ENCODE measurements at places on chromosomes 2 and 18.

DNA sequence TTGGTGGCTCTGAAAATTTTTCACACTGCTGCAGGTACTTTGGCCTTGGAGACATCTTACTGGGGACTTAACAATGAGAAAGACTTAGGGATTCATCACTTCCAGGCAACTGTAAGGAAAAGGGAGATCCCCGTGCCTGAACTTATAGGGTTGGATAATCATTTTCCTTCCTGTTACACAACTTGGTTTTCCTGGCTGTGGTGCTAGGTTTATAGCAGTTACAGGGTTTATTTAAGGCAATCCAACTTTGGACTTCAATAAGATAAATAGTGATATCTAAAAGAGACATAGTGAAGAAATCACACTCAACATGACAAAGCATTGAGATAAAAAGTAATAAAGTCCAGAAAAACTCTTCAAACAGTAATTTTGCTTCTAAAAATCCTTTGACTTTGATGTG is 70.2 kb upstream of the RAPH1 start:
- no peak for DNase-seq

GRCh38 chr2:47069628-47070154 is 85.4 kb downstream of the STPG4 start:
- no peak for DNase-seq

DNA sequence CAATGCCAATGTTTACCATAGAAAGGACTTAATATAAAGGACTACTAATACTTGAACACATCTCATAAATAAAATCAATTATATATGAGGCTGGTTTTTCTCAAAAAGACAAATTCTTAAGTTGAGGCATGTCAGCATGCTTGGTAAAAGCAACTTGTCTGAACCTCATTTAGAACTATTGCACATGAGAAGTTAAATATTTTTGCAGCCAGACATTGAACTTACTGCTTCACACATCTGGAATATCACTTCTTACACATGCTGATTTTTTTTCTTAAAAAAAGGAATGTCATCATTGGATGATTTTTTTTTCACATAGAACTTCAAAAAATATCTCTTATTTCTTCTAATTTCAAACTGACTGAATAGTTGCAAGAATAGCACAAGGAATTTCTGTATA is 609.0 kb downstream of the EPHA4 start:
- no peak for DNase-seq

GRCh38 chr2:31258351-31258750 is 24.4 kb downstream of the EHD3 start:
- DNase-seq, result no peak

DNA sequence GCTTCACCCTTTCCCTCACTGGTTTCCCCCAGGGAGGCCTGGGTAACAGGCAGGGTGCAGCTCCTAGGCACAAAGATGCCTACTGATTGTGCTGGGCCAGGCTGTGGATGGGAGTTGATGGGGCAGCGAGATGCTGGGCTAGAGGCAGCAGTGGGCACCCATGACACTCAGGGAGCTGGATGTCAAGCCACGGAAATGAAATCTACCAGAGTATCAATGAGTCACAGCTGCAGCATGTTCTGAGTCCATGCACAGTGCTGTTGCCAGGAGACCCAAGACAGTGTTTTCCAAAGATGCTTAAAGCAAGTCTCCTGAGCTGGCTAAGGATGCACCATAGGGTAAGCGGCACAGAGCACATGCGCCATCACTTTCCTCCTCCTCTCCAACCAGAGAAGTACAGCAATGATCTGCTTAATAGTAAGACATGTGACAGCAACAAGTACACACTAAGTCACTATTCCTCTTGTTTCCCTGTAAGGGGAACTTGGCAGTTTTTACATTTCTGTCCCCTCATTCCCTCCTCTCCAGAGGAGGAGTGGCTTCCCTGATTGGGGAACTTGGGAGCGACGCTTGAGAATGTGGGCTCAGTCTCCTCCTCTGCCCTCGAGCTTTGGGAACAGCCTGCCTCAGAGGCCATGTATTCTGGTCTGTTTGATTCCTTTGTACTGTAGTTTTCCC is 57.2 kb downstream of the CDC42EP3 start:
- DNase-seq, result no peak

DNA sequence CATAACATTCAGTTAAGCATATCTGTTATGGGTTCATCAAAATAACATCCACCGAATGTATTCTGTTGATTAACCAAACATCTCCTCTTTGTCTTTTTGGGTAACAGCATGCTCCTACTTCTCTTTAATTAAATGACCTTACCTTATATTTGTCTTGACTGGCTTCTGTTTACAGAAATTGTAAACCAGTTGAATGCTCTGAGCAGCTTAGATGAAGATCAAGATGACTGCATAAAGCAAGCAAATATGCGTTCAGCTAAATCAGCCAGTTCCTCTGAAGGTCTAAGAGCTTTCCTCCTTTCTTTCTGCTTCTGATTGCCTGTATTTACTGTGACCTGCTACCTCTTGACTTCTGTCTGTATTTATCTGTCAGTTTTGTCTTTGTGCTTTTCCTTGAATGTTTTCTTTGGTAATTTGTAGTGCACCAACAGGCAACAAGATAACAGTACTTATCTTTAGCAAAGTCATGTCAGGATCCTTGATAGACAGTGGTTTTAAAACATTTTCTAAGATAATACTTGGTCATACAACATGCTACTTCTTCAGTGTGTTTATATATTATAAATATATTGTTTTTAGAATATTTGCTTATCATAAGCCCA is 152.8 kb downstream of the EHBP1 start:
- DNase-seq, result no peak

DNA sequence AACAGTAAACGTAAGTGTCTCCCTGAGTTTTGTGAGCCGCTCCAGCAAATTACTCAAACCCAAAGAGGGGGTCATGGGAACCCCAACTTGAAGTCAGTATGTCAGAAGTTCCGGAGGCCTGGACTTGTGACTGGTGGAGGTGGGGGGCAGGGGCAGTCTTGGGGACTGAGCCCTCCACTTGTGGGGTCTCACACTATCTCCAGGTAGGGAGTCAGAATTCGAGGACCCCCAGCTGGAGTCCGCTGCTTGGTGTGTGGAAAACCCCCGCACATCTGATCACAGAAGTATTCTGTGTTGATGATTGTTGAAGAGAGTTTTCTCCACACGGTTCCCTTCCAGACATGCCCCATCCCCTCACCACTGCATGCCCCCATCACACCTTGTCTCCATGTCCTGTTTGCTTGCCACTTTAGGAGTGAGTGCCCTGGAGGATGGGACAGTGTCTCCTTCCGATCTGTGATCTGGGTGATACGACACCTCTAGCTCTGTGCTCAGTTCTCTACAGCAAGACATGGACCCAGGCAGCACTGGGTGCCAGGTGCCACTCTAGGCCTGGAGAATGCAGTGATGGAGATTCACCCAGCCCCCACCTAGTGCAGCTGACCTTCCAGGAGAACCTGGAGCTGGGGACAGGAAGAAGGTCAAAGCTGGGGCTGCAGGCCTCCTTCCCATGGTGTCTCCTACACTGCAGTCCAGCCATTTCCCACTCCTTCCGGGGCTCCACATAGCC is 85.6 kb downstream of the TFCP2L1 start:
- no peak for DNase-seq
